DND-41 (cell line): ENCODE measurements at places on chromosomes 6 and 20.

DNA sequence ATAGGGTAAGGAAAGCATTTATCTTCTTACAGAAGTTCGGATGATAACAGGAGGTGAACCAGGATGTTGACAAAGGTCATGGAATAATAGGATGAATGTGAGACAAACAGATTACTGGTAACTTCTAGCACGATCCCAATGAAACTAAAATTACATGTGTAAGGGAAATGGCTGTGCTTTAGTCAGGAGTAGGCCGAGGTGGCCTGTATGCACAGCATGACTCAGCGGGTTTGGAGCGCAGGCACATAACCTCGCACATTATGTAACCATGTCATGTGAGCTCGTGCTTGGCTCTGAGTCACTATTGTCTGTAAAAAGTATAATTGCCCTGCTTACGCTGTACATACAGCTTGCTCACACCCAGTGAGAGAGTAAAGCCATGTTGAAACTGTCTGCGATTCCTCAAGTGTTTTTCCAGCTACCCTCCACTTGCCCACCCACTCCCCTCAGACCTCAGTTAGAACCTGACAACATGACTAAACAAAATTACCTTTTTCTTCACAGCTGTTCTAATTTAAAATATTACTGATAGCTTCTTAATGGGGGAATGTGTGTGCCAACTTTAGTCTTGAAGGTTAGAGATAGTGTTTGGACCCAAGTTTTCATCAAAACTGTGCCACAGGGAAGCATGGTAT is 8.2 kb downstream of the CYB5R4 start:
- DNase-seq, result peak; percentile 70

GRCh38 chr6:168877821-168878282 is 375.8 kb downstream of the THBS2 start:
- no peak for DNase-seq

DNA sequence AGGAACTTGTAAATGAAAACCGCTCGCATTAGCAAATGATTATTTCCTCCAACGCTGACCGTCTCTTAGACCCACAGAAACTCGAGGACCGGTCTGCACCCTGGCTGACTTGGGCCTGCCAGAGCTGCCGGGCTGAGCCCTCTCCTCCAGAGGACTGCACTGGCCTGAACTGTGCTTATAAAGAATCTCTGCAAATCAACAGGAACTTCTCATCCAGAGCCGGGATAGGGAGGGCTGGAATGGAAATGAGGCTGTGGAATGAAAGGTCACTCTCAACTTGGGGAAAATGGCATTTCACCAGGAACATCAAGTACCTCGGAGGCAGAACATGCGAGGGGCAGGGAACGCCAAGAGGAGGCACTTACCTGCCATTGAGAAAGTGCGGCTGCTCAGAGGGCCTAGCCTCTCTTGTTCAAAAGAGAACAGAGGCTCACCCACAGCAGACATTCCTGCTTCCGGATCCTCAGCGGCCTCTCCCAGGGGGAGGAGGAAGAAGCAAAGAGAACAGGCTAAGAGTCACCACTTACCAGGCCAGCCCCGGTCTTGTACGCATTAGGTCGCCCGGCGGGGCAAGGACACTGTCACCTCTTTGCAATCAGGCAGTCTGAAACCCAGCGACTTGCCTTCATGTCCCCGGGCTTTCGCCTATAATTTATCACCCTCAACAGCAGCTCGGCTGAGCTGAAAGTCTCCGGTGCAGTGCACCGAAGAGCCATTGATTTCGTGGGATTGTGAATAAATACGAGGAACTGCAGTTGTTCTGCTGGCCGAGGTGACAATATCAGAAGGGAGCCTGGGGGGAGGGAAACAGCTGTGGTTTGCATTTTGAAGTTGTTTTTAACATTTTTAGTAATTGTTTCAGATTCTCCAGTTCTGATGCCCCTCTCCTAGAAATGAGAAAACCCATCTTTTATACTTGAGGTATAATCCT is 37.6 kb downstream of the ZMYND8 start:
- no peak for DNase-seq

- no peak for DNase-seq
These were observed 66.9 kb downstream of the RIPOR3 start for GRCh38 chr20:50624351-50625016.

DNA sequence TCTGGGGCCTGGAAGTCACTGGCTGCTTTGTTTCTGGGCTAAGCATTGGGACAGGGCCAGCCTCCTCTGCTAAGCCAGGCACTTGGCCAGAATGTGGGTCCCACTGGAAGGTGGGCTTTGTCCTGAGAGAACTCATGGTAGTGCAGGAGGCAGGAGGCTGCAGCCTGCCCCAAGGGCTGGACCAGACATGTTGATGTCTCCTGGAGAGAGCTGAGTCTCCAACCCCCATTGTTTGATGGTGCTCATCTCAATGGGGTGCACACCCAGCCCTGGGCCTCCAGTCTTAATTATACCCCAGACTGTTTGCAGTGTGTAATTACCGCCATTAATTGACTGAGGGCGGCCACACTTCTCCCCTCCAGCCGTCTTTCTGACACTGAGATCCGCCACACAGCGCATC is 220.5 kb upstream of the PMEPA1 start:
- DNase-seq, result no peak

DNA sequence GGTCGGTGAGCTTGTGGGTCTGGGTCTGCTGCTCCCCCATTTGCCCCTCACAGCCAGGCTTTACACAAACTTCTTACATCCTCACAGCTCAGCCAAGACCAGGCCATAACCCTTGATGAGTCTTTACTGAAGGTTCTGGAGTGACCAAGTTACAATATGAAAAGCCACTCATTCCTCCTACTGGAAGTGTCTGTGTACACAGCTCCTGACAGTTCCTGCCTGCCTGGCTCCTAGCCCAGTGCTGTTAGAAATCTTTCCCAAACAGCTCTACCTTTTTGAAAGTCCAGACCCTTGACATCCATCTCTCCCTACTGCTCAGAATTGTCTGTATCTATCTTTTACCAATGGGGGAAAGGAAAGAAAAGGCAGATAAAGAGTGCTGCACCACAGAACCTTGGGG is 106.9 kb downstream of the PAX1 start:
- no peak for DNase-seq

- no peak for DNase-seq
These were observed 2.8 kb downstream of the ABT1 start for GRCh38 chr6:26599591-26599990.

- DNase-seq, result no peak
These were observed 156.6 kb downstream of the ZDHHC14 start for GRCh38 chr6:157537556-157537955.

GRCh38 chr20:3797592-3798372 is 1.7 kb downstream of the CDC25B start:
- peak; percentile 44 for DNase-seq

DNA sequence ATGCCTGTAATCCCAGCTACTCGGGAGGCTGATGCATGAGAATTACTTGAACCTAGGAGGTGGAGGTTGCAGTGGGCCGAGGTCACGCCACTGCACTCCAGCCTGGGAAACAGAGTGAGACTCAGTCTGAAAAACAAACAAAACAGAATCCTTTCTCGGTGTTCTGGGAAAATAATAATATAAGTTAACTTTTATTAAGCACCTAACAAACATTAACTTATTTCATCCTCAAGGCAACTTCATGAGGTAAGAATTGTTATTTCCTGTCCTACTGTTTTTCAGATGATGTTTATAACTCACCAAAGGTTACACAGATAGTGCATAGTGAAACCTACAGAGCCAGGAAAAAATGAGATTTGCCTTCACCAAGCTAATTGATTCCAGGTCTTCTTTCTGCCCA is 221.4 kb downstream of the PHACTR1 start:
- no peak for DNase-seq

GRCh38 chr20:8860011-8860495 is 208.8 kb upstream of the PLCB4 start:
- no peak for DNase-seq

DNA sequence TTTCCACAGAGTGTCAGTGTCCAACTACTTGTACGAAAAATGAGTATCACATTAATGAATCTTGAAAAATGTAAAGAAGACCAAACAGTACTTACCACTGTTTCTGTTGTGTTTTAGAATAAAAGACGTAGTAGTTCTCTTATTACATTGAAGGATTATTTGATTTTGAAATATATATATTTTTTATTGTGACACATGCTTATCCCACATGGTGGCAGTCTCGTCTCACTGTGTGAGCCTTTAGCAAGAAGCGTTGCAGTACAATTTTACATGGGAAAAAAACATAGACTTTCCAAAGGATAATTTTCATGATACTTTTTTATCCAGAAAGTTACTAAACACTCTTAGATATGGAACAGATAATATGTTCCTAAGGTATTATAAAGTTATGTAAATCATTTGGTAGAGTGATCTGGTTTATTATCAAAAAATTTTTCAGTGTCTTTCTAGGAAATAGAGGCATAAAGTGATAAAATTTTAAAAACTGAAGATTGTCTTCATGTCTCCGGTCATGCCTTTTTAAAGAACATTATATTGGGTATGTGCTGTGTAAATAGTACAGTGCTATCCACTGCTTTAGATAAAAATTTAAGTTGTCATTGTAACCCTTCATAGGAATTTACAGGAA is 117.5 kb upstream of the SAMD5 start:
- DNase-seq, result no peak

DNA sequence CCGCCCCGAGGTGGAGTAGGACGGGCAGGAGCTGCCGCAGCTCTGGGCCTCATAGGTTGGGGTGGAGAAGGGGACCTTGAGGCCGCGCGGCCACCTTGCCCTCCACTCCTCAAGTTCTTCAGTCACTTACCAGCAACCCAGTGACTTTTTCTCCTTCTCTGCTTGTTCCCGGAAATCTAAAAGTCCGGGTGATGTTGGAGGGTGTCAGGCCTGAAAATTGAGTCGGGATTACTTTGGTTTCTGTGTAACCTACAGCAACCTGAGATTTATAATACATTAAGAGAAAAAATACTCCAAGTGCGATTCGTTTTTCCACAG is 338 bp downstream of the RWDD1 start:
- DNase-seq, result no peak

GRCh38 chr20:59015411-59015810 is 3.8 kb upstream of the TUBB1 start:
- DNase-seq, result no peak

DNA sequence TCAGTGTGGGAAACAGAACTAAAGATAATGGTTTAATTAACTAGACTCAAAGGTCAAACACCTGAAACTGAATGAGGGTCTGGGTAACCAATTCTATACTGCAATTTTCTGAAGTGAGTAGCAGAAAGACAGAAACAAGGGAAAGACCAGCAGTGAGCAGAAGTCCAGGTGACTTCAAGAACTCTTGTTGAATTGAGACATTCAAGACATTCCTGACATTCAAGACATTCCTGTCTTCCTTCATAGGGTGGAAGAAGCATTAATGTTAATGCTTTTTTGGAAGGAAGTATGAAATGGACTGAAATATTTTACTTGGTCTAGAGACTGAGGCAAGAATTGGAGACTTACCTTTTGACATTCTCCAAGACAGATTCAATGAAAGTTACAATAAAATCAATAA is 529.9 kb upstream of the MMS22L start:
- no peak for DNase-seq

- DNase-seq, result no peak
These were observed 18.0 kb upstream of the DSE start for GRCh38 chr6:116352515-116353471.

GRCh38 chr6:118123503-118124037 is 216.5 kb downstream of the SLC35F1 start:
- DNase-seq, result no peak

- DNase-seq, result no peak
These were observed 455.7 kb upstream of the SOX4 start for GRCh38 chr6:21137700-21138335.

GRCh38 chr6:39377539-39377950 is 55.0 kb upstream of the KCNK16 start:
- DNase-seq, result peak; percentile 15

DNA sequence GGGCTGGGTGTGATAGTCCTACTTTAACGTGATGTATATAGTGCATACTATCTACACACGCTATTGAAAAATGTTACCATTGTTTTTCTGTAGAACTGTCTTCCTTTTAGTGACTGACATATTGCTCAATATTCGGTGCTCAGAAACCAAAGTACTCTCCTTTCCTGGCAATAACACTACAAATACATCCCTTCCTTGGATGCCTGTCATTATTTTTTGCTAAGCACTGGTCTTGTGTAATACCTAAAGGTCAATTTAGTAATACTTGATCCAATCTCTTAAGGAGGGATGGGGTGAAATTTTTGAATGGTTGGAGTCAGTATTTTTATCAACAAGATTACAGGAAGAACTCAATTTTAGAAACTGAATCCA is 23.9 kb downstream of the CNR1 start:
- no peak for DNase-seq

GRCh38 chr20:48603116-48603818 is 224.5 kb downstream of the PREX1 start:
- DNase-seq, result no peak

GRCh38 chr6:121791396-121792315 is 356.2 kb downstream of the GJA1 start:
- DNase-seq, result no peak

- DNase-seq, result no peak
These were observed 3.4 kb downstream of the TREM2 start for GRCh38 chr6:41159415-41160082.

DNA sequence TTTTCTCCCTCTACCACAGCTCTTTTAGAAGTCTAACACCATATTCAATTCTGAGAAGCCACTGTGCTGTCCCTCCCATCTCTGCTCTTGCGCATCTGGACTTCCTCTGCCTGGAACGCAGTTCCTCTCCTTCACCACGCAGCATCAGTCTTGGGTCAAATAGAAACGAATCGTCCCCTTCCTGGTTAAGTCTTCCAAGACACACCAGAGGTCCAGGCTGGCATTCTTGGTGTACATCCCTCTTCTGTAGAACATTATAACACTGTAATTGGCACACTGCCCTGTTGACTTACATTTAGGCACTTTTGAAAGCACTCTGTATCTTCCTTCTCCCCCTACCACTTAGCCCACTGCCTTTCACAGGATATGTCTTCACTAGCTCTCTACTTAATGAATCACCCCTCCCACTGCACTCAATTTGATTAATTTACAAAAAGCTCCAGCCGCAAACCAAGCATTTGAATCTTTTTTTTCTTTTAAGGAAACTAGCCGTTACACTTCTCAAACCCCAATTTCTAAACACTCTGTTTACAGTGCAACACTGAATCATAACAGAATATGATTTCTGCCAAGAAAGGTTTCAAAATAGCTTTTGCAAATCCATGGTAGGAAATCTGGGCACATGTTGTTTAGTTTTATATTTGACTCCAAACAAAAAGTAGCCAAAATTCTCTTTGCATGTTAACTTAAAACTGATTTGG is 140.8 kb upstream of the CARMIL1 start:
- DNase-seq, result peak; percentile 87

DNA sequence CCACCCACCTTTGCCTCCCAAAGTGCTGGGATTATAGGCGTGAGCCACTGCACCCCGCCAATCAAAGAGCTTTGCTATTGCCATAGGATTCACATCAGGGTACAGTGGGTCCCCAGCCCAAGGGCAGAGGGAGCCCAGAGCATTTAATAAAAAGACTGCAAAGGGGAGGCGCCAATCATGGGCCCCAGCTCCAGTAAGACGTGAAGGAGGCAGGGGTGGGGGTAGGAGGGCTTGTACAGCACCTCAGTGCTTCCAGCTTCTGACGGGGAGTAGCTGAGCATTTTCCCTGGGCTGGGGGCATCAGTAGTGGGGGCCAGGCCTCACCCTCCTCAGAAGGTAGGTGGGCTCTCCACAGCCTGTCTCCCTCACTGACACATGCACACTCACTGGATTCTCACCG is 1.5 kb downstream of the ADA start:
- peak; percentile 76 for DNase-seq
